ENCODE measurements at places on chromosomes 16 and 17.
A peak's percentile ranks its signal among the peaks of the same experiment; 100 is the strongest.

- no peak for DNase-seq
These were observed 165.4 kb downstream of the COPRS start for GRCh38 chr17:31693433-31694220.

- DNase-seq, result no peak
These were observed 2294.4 kb downstream of the TP53TG3F start for GRCh38 chr16:35753559-35754390.

GRCh38 chr17:58276423-58276822, 4.3 kb downstream of the MPO start:
- no peak for DNase-seq

GRCh38 chr16:27852116-27852515, 211.4 kb downstream of the GSG1L start:
- DNase-seq, result no peak

DNA sequence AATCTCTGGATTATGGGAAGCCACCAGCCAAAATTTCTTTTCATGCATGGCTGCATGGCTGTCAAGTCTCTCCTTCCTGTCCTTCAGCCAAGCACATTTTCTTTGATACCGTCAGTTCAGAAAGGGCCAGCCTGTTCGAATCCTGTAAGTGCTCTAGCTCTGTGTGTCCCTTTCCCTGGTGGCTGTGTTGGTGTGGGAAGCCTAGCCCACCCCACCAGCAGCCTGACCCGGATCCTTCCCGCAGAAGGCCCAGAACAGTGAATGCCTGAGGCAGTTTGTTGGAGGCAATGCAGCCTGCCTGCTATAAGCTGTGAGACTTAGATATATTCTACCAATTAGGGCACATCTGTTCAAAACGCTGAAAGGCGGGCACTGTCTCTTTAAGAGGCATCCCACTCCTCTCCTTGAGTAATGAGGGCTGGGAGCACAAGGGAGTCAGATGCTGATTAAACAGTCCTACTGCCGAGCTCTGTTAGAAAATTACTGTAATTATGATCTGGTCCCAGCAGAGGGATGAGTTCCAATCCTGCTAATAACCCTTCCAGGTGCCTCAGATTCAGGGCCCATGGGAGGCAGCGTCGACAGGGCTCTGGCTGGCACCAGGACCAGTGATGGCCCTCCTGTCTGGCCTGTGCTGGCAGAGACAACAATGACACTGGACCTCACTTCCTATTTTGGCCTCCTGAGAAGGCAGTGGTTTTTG, 18.4 kb downstream of the SNX11 start:
- DNase-seq, result no peak

DNA sequence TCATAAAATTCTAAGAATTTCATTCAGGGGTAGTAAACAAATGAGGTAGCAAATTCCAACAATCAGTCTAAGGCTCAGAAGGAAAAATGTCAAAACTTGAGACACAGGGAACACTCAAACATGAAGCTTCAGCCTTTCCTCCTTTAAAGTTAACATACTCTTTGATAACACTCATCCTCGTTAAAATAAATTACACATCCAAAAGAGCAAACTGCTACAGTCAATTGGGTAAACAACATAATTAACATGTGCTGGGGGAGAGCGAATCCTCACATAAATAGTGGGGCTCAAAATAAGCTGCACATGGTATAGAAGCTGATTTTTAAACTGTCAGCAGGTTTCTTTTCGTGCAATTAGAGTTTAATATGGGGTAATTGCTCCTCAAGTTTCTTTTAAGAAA, 12.9 kb downstream of the GRB2 start:
- no peak for DNase-seq

GRCh38 chr17:56023851-56024250, 129.4 kb upstream of the ANKFN1 start:
- no peak for DNase-seq

- no peak for DNase-seq
These were observed 234.5 kb upstream of the MYOCD start for GRCh38 chr17:12431188-12431587.

GRCh38 chr16:20897253-20897897, 2.8 kb downstream of the DCUN1D3 start:
- peak; percentile 14 for DNase-seq

DNA sequence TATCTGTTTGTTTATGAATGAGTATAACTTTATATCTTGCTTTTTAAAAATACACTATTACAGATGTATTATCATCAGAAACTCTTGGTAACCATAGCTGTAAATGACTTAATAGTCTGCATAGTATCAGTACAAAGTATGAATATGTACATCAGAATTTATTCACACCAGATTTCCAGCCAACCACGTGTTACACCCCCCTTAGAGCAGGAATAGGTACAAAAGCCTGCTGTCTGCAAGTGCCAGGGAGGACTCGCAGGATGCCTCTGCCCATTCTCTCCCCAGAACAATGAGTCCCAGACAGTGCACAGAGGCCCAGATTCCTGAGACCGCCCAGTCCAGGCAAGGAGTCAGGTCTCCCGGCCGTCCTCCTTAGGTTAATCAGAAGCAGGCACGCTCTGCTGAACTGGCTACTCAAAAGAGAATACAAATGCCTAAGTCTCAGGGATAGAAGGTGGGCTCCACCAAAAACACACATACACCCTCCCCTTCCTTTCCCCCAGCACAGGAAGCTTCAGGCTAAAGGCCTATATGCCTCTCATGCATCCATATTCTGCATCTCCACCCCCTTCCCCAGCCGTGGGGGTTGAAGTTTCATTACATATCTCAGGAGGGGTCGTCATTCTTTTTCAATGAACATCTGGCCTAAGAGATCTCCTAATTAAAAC, 159.1 kb upstream of the CDH11 start:
- no peak for DNase-seq

GRCh38 chr16:3675601-3676130, 21.2 kb downstream of the DNASE1 start:
- DNase-seq, result no peak

- no peak for DNase-seq
These were observed 371.8 kb upstream of the SALL1 start for GRCh38 chr16:51522902-51523301.

DNA sequence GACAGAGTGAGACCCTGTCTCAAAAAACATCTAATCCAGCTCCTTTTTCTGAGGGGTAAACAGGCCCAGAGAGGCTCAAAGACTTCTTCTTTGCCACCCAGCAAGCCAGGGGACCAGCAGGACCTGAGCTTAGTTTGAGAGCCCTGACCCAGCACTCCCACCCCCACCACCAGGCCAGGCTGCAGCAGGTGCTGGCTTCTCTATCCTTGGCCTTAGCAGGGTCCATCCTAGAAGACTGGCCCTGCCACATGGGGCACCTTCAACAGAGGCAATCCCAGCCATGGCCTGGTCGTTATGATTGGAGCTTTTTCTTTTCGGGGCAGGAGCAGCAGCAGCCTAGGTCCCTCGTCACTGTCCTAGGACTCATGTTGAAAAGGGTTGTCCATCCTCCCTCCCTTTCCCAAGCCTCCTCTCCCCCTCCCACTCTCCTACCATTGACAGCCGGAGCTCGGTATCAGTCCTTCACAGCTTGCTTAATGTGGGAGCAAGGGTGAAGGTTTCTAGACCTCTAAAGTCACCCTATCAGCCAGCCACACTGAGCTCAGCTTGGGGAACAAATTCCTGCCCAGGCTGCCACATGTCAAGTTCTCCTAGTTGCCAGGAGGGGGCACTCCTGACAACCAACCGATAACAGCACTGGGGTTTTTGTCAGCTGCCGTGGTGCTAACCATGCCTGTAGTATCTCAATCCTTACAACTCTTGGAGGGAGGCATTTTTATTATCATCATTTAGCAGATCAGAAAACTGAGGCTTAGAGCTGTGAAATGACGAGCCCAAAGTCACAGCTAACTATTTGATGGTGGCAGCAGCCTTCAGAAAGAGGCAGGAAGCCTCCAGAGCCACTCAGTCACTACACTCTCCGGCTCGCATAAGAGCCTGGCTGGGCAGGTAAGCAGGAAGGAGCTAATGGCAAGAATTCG, 11.2 kb downstream of the MRPL27 start:
- DNase-seq, result peak; percentile 59

DNA sequence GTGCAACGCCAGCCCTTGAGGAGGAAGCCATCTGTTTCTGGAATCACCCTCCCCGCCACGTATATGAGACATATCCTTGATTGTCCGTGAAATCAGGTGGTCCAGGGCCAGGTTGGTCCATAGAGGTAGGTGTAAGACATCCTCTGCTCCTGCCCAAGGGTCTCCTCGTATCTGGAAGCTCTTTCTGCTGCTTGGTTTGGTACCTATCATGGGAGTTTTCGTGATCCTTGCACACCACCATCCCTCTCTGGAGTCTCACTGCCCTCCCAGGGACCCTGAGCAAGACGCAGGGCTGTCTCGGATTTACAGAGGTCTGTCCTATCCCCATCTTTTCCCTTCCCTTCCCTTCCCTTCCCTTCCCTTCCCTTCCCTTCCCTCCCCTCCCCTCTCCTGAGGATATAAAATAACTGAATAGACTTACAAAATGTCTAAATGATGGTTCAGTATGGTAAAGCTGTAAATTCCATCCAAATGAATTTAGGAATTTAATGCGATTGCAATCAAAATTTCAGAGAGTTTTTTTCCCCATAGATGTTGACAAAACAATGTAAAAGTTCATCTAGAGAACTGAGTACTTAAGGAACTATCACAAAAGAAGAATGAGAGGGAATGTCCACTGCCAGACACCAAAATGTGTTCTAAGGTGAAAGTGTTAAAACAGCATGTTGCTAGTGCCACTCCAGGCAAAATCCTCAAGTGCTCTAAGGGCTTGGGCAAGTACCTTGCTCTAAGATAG, 2.0 kb upstream of the CCDC42 start:
- DNase-seq, result no peak

DNA sequence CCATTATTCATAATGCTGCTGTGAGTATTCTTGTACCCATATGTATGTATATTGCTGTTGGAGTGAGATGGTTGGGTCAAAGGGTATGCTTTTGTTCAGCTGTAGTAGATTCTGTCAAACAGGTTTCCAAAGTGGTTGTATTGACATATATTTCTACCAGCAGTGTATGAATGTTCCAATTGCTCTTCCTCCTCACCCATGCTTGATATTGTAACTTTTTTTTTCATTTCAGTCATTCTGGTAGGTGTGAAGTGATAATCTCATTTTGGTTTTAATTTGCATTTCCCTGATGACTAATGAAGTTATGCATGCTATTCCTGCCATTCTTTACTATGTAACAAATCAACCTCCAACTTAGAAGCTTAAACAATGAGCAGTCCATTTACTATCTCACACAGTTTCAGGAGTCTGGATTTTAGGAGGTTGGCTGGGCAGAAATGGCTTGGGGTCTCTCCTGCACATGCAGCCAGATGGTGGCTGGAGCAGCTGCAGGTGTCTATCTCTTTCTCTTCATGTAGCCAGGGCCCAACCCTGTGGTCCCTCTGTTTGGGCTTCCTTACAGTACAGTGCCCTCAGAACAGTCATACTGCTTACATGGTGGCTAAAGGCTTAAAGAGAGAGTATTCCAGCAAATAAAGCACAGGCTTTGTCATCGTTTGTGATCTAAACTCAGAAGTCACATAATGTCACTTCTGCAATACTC, 21.2 kb downstream of the ERAL1 start:
- no peak for DNase-seq

DNA sequence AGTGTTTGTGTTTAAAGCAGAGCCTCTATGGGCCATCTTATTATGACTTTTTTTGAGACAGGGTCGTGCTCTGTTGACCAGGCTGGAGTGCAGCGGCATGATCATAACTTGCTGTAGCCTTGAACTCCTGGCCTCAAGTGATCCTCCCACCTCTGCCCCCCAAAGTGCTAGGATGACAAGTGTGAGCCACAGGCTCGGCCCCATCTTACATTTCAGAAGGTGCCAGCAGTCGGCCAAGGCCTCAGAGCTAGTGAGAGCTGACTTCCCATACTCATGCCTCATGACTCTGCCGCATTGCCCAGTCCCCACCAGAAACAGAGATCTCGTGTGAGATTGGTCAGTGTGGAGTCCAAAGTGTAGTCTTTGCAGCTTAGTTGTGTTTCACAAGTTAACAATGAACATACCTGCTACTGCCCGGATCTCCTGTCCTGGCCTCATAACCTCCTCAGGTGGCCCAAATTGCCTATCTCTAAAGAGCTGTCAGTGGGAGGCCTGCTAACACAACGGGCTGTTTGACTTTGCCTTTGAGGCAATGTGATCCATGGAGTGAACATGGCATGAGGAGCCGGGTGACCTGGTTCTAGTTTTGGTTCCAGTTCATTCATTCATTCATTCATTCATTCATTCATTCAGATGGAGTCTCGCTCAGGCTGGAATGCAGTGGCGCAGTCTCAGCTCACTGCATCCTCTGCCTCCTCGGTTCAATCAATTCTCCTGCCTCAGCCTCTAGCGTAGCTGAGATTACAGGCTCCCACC, 13.7 kb downstream of the MINK1 start:
- DNase-seq, result no peak

GRCh38 chr17:48439875-48440505, 10.0 kb upstream of the SKAP1 start:
- no peak for DNase-seq

DNA sequence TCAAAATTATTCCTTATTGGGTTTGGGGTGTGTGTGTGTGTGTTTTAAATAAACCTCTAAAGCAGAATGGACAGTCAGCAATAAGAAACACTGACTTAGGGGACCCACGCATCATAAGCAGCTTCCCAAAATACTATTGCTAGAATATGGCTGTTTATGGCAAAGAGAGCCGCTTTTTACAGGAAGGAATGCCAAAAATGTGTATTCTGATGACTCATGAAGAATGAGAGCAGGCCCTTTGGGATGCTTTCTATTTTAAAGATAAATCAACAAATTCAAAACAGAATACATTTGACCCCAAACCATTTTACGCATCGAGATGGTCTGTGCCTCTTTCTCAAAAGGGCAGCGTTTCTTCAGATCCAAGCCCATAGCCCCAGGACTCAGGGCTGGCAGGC, 37.5 kb downstream of the ARHGAP17 start:
- peak; percentile 86 for DNase-seq

GRCh38 chr16:14399378-14400284, 230.4 kb downstream of the PARN start:
- peak; percentile 76 for DNase-seq

- DNase-seq, result peak; percentile 56
These were observed 24.2 kb downstream of the KLHL36 start for GRCh38 chr16:84672276-84673202.

- peak; percentile 70 for DNase-seq
These were observed 1.1 kb upstream of the XYLT1 start for GRCh38 chr16:17471719-17472461.

- DNase-seq, result no peak
These were observed 7.3 kb upstream of the SSTR2 start for GRCh38 chr17:73157521-73157890.

- no peak for DNase-seq
These were observed 13.4 kb downstream of the RPTOR start for GRCh38 chr17:80558046-80558445.

GRCh38 chr16:8087597-8088289, 502.6 kb downstream of the TMEM114 start:
- no peak for DNase-seq

DNA sequence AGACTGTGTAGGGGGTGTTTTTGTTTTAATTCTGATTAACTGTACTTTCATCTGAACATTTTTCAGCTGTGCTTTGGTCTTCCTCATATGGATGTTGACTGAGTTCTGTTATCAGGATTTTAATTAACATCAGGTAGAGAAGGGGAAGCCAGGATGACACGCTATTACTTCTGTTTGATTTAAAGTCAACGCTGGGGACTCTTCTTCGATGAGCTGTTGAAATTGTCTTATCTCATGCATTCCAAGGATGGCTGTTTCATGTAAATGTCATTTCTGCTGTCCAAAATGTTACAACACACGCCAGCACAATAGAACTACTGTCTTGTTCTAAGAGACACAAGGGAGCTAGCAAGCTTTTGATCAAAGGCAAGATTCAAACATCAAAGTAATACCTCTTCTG, 263.3 kb upstream of the CDH5 start:
- peak; percentile 74 for DNase-seq

Data from fibroblast of skin of abdomen (primary cell).